ENCODE measurements at places on chromosomes 2 and 18.

DNA sequence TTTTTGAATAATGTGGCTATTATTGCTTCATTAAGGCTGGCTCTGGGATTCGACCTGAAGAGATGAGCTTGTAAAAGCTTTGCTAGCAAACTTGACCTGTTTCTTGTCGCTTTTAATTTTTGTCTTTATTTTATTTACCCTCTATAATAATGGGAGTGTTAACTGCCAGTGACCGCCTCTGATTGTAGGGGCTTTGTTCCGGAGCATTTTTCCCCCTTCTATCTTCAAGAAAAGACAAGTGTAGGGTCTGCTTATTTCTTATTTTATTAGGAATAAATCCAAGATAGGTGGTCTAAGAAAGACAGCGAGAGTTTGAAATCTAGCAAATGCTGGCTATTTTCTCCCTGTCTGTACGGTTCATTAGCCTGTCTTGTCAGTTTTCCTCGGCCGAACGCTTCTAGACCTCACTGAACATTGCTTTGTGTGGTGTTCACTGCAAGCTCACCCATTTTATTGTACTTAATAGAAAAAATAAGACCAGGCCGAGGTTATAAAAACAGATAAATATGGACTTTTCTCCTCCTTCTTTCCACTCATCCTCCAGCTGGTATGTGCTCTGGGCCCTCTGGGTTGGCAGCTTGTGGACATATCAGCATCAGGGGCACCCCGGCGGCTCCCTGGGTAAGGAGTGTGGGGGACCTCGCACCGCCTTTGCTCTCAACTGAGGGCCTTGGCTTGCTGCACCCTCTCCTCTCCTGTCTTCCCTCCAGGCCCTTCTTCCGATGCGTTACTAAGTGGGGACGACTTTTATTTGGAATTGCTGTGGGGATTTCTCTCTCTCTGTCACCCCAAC, 8.5 kb downstream of the MEIS1 start:
- no peak overlapping the region for H3K27ac ChIP-seq
- H3K27me3 ChIP-seq = peaks cover 20% of the 10 kb centered on the region
- H3K36me3 ChIP-seq = no peaks in the 10 kb centered on the region
- H3K4me3 ChIP-seq = no peak overlapping the region

- DNase-seq = no peak
- no peak within 1 kb of the TSS for H3K4me3 ChIP-seq
- H3K4me1 ChIP-seq = no peaks in the 10 kb centered on the region
- H3K36me3 ChIP-seq = no peaks in the 10 kb centered on the region
- no peaks in the 10 kb centered on the region for H3K27me3 ChIP-seq
These were observed at the start of gene MARCO for GRCh38 chr2:118942031-118942430. Gene MARCO (plus strand): TSS chr2:118942194. CDS start chr2:118942301, 107 bp downstream.

- H3K27ac ChIP-seq = no peak overlapping the region
- H3K4me3 ChIP-seq = no peak overlapping the region
- peaks cover 14% of the 10 kb centered on the region for H3K36me3 ChIP-seq
- H3K4me1 ChIP-seq = peaks cover 8% of the 10 kb centered on the region
These were observed 47.9 kb downstream of the ANKMY1 start for GRCh38 chr2:240509667-240510512.

GRCh38 chr2:232231554-232231953, 147.0 kb upstream of the ALPP start:
- H3K36me3 ChIP-seq = no peaks in the 10 kb centered on the region
- H3K27me3 ChIP-seq = no peaks in the 10 kb centered on the region
- no peak overlapping the region for H3K27ac ChIP-seq
- no peak overlapping the region for H3K4me3 ChIP-seq

GRCh38 chr2:128446874-128447537, 128.3 kb upstream of the HS6ST1 start:
- peaks cover under 1% of the 10 kb centered on the region for H3K27me3 ChIP-seq
- no peaks in the 10 kb centered on the region for H3K36me3 ChIP-seq
- no peak for DNase-seq
- no peak overlapping the region for H3K27ac ChIP-seq
- H3K4me3 ChIP-seq = no peak overlapping the region
- no peaks in the 10 kb centered on the region for H3K4me1 ChIP-seq

DNA sequence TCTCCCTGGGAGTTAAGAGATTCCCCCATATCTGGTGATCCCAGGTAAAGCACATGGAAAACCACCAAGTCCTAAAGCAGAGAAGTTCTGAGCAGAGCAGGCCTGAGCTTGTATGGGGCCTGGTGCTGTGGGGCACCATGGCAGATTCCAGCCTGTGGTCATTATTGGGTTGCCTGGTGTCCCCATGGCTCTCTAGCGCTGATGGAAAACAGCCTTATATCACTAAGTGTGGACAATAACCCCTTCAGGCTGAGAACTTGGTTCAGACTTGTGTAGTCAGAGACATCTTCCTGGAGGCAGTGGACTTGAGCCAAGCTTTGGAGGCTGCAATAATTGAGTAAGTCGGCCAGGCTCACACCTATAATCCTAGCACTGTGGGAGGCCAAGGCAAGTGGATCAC, 96.8 kb downstream of the MCFD2 start:
- no peaks in the 10 kb centered on the region for H3K36me3 ChIP-seq
- no peak overlapping the region for H3K4me3 ChIP-seq
- H3K27ac ChIP-seq = no peak overlapping the region
- no peak for DNase-seq
- no peaks in the 10 kb centered on the region for H3K27me3 ChIP-seq

DNA sequence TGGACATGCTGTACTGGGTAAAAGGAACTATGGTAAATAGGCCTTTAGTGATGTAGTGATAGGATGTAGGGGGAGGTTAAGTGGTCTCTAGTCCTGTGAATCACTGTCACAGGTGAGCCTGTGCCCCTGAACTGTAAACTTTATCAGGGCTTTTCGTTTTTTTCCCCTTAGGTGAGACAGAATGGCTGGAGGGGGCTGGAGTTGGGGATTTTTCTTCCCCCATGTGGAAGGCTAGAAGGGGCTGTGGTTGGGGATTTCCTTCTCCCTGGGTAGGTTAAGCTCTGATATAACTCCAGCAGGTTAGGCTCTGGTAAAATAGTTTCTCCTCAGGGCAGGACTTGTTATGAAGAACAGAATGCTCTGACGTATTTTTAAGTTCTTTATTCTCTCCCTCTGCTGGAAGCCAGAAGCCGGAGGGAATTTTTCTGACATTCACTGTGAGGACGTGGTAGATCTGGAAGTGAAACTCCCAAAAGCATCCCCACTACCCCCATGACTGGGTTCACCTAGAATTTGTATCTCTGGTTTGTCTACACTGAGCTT, 28.5 kb downstream of the PIKFYVE start:
- H3K36me3 ChIP-seq = peaks cover 20% of the 10 kb centered on the region
- H3K27ac ChIP-seq = no peak overlapping the region
- H3K4me3 ChIP-seq = no peak overlapping the region
- no peaks in the 10 kb centered on the region for H3K27me3 ChIP-seq
- no peaks in the 10 kb centered on the region for H3K4me1 ChIP-seq

GRCh38 chr18:79507546-79508480, 112.1 kb downstream of the NFATC1 start:
- H3K27ac ChIP-seq = peak overlapping the region; percentile 3
- H3K27me3 ChIP-seq = no peaks in the 10 kb centered on the region
- no peak for DNase-seq
- H3K36me3 ChIP-seq = peaks cover 19% of the 10 kb centered on the region

- H3K4me3 ChIP-seq = no peak overlapping the region
- DNase-seq = no peak
- H3K27ac ChIP-seq = no peak overlapping the region
- H3K36me3 ChIP-seq = no peaks in the 10 kb centered on the region
These were observed 515.9 kb downstream of the SLC4A3 start for GRCh38 chr2:220143336-220143735.

Measured in effector memory CD4-positive, alpha-beta T cell (primary cell).